ENCODE measurements at places on chromosomes 16 and 17.

DNA sequence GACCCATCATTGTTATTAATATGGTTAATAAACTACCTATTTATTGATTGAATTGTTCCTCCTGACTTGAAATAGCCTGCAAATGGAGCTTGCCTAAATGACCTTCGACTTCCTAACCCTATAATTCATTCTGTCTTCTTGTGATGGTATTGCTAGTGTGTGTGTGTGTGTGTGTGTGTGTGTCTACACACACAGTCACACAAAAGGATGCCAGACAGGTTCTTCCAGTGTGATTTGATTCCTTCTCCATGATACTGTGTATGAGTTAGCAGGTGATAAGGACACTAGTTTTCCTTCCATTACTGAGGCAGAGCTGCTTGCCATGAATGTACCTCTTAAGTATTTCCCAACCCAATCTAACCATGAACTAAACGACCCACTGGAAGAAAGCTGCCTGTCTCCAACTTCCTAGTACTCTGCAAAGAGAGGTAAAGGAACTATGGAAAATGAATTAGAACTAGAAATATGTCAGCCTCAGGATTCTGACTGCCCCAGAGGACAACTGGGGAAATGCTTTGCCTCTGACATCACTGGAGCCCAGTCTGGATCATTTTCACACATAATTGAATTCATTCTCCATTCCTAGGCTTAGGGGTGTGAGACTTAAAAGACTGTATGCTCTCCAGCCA lies 3.5 kb upstream of the CDC6 start:
- peak; percentile 73 for DNase-seq

DNA sequence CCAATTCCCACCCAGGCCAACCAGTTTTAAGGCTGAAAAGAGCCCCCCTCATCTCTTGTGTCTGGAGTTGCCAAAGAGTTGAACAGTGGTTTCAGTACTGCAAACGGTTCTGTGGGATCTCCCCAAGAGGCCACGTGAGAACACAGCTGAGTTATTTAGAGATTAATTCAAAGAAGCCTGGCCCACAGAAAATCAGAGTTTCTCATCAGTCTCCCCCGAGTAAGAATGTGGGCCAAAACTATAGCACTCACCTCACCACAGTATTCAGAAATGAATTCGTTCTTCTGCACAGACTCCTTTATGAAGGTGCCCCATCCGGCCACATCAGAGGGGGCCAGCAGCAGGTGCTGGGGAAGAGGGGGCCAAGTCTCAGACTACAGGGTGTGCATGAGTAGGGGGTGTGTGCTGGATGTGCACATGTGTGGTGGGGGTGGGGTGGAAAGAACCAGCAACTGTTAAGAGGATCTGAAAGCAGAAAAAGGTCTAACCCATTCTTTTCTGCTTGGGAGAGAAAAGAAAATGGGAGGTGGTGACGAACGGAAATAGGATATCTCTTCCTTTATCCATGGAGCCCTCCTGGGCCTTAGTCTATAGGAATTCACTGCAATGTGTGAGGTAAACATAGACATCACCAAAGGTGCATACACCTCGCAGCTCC lies 22.6 kb downstream of the CNTNAP1 start:
- DNase-seq = no peak

DNA sequence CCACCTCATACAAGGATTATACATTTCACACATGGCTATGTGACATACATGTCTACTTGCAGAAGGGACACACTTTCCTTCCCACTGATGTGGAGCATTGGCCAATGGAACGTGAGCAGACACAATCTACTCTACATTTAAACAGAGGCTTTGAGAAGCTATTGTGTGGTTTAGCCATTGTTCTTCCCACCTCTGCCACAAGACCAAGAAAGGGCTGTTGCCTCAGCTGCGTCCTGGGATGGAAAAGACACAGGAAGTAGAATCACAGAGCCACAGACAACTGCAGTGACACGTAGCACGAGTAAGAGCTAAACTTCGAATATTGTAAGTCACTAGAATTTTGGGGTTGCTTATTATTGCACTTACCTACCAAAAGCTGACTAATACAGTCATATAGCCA lies 33.3 kb downstream of the PRKCB start:
- DNase-seq = no peak

- DNase-seq = no peak
These were observed 1.7 kb downstream of the MLYCD start for GRCh38 chr16:83900571-83900970.

GRCh38 chr17:45060382-45060796 lies 728 bp upstream of the NMT1 start:
- DNase-seq = no peak

- no peak for DNase-seq
These were observed 17.3 kb downstream of the CDR2 start for GRCh38 chr16:22356930-22357634.

- DNase-seq = no peak
These were observed 191.9 kb upstream of the MPHOSPH6 start for GRCh38 chr16:82361885-82362284.

GRCh38 chr17:27217631-27218030 lies 76.3 kb upstream of the WSB1 start:
- no peak for DNase-seq

DNA sequence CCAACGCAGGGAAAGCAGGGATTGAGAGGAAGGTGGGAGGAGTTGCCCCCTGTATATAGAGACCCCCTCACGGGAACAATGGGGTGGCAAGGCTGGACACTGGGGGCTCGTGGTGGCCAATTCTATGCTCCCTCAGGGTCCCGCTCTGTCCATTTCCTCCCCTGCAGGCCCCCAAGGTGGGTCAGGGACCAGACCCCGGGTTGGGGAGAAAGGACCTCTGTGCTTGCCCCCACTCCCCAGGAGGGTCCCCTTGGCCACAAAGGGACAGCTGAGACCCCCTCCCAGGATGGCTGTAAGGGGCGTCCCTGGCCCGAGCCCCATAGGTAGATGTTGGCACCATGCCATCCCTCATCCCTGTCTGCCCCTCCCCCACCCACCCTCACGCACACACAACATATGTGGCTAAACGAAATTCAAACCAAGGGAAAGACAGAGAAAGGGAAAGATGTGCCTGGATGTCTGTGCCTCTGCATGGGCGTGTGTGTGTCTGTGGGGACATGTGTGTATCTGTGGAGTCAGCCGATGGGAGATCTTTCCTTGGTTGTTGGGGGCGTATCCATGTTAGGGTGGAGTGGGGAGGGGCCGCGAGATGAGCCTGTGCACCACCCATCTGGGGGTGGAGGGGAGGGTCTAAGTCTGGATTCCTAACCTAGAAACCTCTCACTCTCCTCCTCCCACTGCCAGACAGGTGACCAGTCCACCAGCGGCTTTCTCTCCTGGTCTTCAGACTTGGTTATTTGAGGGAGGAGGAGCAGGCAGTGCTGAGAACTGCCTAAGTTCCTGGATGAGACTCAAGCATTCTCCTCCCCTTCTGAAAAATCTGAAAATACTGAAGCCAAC lies 642 bp upstream of the NEUROD2 start:
- no peak for DNase-seq

- no peak for DNase-seq
These were observed 7.1 kb downstream of the SOX8 start for GRCh38 chr16:988471-989353.

GRCh38 chr17:66248285-66248684 lies 19.1 kb upstream of the APOH start:
- no peak for DNase-seq

DNA sequence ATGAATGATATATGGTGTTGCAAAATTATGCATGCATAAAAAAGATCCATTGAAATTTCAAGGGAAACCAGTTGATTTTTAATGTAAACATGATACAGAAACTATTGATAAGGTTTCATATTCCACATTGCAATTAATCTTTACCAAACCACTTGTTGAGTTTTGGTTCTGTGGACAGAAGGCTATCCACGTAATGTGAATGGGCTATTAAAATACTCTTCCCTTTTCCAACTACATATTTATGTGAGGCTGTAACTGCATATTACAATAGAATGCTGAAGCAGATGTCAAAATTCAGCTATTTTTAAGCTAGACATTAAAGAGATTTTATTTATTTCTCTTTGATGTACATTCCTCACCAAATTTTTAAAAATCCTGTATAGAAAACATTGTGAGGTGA lies 33.7 kb upstream of the VPS4A start:
- DNase-seq = no peak

GRCh38 chr16:80323187-80323807 lies 217.5 kb upstream of the DYNLRB2 start:
- no peak for DNase-seq

- DNase-seq = no peak
These were observed 47.3 kb downstream of the GDE1 start for GRCh38 chr16:19474617-19475016.

GRCh38 chr17:55673743-55674506 lies 48.7 kb downstream of the TMEM100 start:
- no peak for DNase-seq
